ENCODE measurements at places on chromosomes 11 and 22.

- DNase-seq = no peak
These were observed 23.1 kb upstream of the ANO5 start for GRCh38 chr11:22169833-22170232.

DNA sequence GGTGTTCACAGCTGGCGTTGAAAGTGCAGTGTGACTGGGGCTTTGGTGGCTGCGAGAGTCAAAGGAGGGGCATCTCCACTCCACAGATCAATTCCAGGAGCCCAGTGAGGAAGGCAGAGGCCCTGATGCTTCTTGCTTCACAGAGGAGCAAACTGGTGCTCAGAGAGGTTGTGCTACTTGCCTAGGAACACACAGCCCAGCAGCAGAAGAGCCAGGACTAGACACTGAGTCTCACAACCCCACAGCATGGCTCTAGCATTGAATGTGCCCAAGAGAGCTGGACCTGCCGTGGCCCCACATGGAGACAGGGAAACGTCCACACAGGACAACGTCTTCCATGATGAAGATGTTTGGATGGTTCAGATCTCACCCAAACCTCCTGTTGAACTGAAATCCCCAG, 33.3 kb downstream of the LINC01488 start:
- no peak for DNase-seq

- peak; percentile 41 for DNase-seq
These were observed at the start of gene MAPK8IP1 for GRCh38 chr11:45885274-45885920. MAPK8IP1 (plus strand) TSS chr11:45885651; CDS start chr11:45885821, 170 bp downstream.

GRCh38 chr11:18699848-18700261, 1.3 kb downstream of the TMEM86A start:
- DNase-seq = no peak

- DNase-seq = no peak
These were observed 58.4 kb upstream of the ANGPTL5 start for GRCh38 chr11:101974771-101975170.
